ENCODE measurements at places on chromosomes 2 and 18.

DNA sequence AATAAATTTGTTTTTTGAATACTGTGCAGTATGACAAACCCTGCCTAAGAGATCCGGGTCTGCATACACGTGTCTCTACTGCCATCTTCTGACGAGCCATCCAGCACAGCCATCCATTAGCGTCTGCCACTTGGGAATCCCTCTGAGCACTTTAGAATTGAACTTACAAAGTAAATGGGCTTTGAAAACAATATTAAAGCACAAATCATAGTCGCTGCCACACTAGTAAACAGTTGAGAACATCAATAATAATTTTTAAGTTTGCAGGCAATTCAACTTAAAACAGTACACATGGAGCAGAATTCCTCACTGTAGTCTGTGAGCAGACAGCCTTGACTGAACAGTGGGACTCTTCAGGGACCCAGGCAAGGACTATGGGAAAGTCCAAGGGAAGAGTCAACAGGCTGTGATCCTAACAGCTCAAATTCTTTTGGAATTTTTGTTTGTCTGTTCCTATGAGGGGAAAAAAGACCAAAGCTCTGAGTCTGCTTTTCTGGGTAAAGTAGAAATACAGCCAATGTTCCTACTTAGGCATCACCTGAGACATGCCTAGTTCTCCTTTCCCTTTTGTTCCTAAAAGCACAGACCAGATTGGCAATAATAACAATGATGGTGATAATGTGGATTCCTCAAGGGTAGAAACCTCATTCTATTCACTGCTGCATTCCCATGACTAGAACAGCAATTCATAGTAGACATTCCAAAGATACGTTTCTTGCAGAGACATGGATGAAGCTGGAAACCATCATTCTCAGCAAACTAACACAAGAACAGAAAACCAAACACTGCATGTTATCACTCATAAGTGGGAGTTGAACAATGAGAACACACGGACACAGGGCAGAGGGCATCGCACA lies 92.9 kb downstream of the MREG start:
- DNase-seq, result peak; percentile 1

- DNase-seq, result no peak
Measured at GRCh38 chr2:38178119-38178518, 102.2 kb upstream of the CYP1B1 start.

DNA sequence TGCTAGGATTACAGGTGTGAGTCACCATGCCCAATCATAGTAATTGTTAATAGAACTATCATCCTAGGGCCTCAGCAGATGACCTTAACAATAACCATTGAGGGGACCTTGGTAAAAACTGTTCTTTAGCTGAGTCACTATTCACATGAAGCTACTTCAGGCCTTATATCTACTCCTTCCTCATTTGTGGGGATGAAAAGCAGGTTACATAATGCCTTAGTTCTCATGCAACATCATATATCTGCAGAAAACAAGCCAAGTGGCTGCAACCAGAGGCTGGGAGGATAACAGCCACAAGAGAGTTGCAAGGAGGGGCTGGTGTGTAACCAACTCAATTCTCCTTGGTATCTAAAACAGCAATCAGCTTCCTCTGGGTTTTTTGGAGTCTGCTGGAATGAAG lies 445.4 kb downstream of the NBAS start:
- no peak for DNase-seq

GRCh38 chr2:1692342-1692741 lies 52.0 kb downstream of the PXDN start:
- DNase-seq, result no peak

DNA sequence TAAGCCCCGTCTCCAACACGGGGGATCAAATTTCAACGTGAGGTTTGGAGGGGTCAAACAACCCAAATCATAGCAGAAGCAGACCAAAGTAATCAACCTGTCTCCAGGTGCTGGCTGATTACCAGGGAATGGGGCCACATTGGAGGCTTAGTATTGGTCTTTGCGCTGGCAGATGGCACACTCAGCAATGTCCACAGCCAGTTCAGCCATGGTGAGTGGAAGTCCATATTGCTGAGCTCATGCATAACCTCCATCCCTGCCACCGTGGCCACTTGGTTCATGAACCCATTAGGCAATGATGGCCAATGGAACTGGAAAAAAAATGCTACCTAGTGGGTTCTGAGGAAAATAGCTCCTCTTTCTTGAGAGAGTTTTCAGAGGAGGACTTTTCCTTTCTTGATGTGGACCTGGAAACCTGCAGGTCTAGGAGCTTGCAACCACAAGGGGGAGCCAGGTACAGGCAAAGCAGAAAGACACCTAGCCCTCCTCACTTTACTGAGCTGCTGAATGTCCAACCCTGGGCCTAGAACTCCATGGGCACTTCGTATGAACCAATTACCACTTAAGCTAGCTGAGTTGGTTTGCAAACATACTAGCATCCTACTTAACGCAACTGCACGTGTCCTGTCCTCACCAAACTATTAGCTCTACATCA lies 128.0 kb upstream of the GYPC start:
- DNase-seq, result peak; percentile 33

GRCh38 chr2:156622491-156622890 lies 186.3 kb downstream of the GPD2 start:
- no peak for DNase-seq

DNA sequence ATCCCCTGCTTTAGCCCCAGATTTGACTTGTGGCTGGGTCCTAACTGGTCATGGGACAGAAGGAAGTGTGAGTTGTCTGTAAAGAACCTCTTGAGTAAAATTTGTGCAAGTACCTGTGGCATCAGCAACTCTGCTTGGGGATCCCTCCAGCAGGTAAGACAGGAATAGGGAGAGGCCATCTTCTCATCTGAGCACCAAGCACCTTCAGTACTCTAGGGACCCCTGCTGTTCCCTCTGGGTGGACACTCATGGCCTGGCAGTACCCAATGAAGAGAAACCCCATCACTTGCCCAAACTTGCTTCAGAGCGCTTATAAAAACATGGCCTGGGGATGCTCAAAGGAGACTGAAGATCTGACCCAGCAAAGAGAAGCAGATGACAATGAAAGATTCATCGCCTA lies 297.8 kb downstream of the SP3 start:
- DNase-seq, result no peak

GRCh38 chr18:76670564-76671288 lies 151.6 kb upstream of the ZNF236 start:
- DNase-seq, result no peak
